ENCODE measurements at places on chromosomes 6 and 20. TPM values are rescaled to one million over a fixed set of nuclear protein-coding genes. Genes with fewer than 3 reads are reported as not detected.

DNA sequence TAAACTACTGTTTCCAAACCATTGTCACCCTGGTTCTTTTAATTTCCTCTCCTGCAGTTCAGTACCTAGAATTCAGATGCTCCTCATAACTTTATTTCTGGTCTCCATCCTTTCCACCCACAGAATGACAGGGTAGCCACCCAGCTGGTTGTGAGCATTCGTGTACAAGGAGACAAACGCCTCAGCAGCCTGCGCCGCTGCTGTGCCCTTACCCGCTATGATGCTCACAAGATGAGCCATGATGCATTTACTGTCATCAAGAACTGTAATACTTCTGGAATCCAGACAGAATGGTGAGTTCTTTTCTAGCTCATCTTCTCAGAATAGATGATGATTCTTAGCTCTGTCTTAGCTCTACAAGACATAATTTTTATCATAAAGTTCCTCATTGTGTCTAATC, 18.6 kb downstream of the GTPBP2 start:
- no peak for DNase-seq

Gene APCDD1L
- 0.14 TPM for polyA plus RNA-seq

Gene DEFB124
- not detected for polyA plus RNA-seq

Gene UBD
- polyA plus RNA-seq, result 22.6 TPM

Gene LY6G5C
- polyA plus RNA-seq, result 4.1 TPM
